Activated T-helper 1 cell treated with anti-CD3 and anti-CD28 coated beads, Interleukin-2, amount 50 U/mL, for 16 hours (primary cell): ENCODE measurements at places on chromosomes 5 and 9.

GRCh38 chr5:65190328-65191053, 291.2 kb downstream of the ADAMTS6 start:
- no peak for DNase-seq

DNA sequence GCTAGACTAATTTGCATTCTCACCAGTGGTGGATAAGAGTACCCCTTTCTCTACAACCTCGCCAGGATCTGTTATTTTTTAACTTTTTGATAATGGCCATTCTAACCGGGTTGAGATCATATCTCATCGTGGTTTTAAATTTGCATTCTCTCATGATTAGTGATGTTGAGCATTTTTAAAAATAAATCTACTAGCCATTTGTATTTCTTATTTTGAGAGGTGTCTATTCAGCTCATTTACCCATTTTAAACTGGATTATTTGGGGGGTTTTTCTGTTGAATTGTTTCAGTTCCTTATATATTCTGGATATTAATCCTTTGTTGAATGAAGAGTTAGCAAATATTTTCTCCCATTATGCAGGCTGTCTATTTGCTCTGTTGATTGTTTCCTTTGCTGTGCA, 139.6 kb downstream of the ARSB start:
- no peak for DNase-seq

DNA sequence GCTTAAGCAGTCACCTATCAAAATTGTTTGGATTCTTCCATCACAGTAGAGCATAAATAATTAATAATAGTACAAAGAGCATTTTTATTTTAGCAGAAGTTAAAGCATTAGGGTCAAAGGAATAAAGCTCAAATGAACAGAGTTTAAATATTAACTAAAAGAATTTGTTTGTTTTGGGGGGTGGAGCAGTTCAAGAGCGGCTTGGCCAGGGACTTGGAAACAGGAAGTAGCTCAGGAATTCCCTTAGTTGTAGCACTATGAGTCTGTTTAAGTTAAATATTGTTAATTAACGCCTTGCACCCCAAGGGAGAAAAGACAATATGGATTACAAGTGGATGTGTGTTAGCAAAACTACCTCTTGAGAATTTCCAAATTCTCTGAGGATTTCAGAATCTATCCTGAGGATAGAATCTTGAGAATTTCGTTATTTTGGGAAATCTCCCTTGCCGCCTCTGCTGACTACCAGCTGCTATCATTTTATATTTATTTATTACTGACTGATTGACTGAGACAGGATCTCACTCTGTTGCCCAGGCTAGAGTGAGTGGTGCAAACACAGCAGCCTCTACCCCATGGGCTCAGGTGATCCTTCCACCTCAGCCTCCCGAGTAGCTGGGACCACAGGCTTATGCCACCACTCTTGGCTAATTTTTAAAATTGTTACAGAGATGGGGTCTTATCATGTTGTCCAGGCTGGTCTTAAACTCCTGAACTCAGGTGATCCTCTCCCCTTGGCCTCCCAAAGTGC, 96.7 kb upstream of the CHD1 start:
- DNase-seq, result no peak

DNA sequence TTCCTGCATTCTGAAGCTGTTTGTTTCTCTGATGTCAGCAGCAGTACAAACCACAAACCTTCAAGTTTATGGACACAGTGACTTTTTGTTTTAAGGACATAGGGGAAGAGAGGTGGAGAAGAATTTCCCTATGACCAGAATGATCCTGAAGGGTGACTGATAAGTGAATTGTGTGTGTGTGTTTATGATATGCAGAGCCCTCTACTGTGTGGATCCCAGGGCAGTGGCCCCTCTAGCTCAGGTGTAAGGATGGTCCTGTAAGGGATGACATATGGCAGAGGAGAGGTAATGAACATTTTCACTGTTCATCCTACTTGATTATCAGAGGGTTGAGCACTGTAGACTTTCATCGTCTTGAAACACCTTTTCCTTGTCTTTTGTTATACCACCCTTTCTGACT, 30.6 kb upstream of the TMED7 start:
- no peak for DNase-seq

- no peak for DNase-seq
Observed at GRCh38 chr5:145247745-145248040, 587.4 kb downstream of the PRELID2 start.

- no peak for DNase-seq
Observed at GRCh38 chr5:132243366-132243977, 14.0 kb upstream of the PDLIM4 start.

- no peak for DNase-seq
Observed at GRCh38 chr5:132428147-132428482, 58.6 kb downstream of the SLC22A5 start.
